Activated CD4-positive, alpha-beta T cell treated with anti-CD3 and anti-CD28 coated beads, Interleukin-2, Interleukin-6, amounts not matched to agents 100 ng/mL and 50 ng/mL, durations not matched to agents 16 hours and 8 hours (primary cell): ENCODE measurements at places on chromosomes 2 and 18.

- no peak for DNase-seq
Measured at GRCh38 chr2:97546711-97547110, 43.0 kb downstream of the ANKRD36B start.

DNA sequence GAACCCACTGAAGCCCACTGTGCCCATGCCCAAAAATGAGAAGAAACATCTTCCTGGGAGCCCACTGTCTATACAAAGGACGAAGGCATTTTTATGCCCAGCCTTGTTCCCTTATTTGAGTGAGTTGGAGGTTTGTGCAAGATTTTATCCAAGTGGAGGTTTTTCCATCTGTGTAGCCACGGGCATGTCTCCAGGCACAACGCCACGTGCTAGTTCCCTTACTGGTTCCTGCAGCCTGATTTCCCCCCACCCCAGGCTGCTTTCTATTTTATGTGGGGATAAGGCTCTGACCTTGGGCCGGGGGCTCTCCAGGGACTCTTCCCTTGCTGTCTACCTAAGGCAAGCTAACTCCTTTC, 22.2 kb upstream of the TXNL4A start:
- no peak for DNase-seq

DNA sequence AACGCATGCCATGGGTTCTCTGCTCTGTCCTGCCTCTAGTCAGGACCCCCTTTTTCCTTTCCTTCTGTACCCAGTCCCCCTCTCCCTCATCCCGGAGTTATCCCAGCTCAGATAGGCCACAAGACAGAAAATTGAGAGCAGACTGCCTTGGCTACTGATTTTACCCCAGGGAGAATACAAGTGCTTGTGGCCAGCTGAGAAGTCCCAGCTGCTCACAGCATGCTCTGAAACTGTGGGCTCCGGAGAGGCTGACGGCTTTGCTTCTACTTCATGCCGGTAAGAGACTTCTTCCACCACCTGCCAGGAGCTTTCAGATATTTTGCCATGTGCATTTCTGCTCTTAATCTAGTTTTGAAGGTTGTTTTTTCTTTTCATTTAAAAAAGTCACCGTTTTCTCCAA, 20.0 kb upstream of the SIX2 start:
- no peak for DNase-seq

DNA sequence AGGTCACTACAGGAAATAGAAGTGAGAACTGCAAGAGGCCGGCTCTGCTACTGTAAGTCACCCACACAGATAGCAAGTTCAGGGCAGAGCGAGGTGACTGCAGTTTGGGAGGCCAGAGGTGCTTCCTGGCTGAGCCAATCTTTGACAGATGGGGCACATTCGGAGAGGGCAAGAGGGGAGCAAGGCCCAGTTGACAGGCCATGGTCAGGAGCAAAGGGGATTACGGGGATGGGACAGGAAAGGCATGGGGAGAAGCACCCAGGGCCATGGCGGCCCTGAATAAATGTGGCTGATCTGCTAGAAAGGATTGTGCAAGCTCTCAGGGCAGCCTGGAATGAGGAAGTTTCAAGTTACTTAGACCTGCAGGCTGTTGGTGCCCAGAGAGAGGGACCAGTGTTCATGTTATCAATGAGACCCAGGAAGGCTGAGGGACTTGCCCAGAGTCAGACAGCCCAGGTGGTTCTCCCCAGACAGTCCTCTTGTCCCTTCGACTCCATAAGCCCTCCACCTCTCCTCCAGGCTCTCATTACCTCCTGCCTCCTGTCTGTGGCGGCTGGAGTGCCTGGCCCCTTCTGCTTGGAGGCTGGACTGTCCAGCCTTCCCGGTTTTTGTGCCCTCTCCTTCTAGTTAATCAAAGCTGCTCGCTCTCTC, 123.3 kb downstream of the CTIF start:
- DNase-seq = no peak

DNA sequence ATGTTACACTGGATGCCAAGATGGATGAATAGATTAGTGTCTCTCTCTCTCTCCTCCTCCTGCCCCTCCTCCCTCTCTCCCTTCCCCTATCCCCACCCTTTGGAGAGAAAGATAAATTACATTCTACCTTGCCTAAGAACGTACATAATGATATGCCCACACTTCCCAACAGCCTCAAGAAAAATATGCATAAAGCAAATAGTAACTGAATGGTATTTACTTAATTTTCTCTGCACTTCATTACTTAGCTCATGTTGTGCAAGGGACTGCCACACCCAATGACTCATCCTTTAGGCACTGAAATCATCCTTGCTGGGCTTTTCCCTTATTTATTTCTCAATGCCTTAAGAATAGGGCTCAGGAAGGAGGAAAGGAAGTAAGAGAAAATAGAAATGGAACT, 137.3 kb upstream of the PID1 start:
- no peak for DNase-seq

DNA sequence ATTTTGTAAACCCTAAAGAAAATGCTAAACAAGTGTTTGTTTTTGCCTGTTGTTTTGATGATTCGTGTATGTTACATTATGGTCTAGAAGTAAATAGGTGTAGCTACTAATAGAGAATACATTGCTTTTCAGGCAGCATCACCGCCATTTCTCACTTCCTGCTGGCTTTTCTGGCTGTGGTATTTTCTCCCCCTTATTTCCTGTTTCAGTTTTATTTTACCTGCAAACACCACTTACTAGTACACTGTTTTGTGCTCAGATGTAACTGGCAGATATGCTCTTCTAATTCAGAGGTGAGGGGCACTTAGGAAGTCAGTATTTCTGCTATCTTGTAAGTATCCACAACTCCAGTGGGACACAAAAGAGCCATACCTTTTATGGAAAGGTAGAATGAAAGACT, 38.1 kb upstream of the SLC3A1 start:
- DNase-seq = peak; percentile 59

DNA sequence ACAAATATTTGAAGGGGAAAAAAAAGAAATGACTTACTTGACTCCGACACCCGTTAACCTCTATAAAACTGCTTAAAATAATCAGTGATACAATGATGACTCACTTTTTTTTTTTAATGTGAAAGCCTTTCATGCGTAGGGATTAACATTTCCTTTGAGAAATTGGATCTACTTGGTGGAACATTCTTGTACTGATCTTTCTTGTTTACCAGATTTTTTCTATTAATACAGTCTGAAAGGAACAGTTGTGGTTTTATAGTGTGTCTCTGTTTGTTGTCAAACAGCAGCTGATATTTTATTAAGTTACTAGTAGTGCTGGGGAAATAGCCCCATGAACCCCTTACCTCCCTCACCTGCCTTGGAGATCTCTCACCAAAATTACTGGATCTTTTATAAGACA, 40.2 kb upstream of the NEB start:
- no peak for DNase-seq

DNA sequence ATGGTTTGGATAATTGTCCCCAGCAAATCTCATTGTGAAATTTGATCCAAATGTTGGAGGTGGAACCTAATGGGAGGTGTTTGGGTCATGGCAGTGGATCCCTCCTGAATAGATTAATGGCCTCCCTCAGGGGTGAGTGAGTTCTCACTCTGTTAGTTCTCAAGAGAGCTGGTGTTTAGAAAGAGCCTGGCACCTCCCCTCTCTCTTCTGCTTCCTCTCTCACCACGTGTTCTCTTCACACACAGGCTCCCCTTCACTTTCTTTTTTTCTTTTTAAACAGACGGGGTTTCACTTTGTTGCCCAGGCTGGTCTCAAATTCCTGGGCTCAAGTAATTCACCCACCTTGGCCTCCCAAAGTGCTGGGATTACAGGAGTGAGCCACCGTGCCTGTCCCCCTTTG, 111.6 kb upstream of the LTBP1 start:
- no peak for DNase-seq

- DNase-seq = no peak
Measured at GRCh38 chr2:195252018-195252417, 405.0 kb upstream of the SLC39A10 start.

DNA sequence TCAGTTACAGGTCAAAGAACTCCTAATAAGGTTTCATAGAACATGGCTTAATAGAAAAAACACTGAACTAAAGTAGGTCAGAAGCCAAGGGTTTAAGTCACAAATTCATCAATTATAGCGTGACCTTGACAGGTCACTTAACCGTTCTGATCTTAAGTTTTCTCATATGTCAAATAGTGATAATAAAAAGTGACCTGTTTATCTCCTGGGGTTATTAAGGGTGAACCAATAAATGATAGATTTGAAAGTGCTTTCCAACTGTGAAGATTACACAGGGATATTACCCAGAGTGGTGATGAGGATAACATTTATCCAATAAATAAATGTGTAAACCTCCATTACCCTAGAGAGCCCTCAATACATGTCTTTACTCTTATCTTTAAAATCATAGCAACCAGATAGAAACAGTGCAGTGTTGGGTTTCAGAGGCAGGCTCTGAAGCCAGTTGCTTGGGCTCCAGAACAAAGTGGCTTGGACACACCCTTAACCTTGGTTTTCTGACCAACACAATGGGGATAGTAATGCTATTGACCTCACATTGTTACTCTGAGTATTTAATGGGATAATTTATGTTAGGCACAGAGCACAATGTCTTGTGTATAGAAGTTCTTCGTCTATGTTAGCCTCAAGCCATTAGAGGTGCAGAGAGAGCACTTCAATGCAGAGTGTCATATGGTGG, 48.6 kb downstream of the KLHL14 start:
- no peak for DNase-seq
